ENCODE measurements at places on chromosomes 5 and 9.
A peak's percentile ranks its signal among the peaks of the same experiment; 100 is the strongest.

GRCh38 chr5:137696481-137696880, 39.4 kb downstream of the KLHL3 start:
- DNase-seq = no peak

DNA sequence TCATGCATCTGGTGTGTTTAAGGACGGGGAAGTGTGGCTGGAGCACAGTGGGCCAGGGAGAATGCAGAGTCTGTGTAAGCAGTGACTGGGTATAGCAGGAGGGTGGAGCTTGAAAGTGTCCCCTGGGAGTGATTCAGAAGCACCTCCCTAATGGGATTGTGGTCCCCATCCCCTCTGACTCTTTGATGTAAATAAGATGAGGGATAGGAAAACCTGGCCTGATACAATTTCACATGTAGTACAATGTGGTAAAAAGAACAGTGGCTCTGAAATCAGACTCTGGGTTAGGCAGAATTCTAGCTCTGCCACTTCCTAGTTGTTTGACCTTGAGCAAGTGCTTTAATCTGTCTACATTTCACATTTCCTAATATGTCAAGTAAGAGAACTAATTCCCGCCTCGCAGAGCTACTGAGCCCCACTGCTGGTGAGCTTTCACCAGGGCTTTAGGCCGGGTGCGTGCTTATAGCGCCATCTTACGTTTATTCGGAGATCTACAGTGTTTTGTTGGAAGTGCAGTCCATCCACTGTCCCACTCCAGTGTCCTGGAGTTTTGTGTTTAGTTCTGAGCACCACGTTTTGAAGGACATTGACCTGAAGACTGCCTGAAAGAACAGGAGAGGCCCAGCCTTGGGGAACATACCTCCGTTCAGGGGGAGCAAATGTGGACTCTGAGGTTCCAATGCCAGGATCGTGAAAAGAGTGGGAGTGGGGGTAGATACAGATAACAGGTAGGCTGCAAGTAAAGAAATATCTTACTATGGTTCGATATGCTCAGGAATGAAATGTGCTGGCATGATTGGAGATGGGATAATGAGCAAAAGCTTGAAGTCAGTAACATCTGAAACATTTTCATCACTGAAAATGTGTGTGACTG, 51.2 kb upstream of the TESK1 start:
- DNase-seq = peak; percentile 81

DNA sequence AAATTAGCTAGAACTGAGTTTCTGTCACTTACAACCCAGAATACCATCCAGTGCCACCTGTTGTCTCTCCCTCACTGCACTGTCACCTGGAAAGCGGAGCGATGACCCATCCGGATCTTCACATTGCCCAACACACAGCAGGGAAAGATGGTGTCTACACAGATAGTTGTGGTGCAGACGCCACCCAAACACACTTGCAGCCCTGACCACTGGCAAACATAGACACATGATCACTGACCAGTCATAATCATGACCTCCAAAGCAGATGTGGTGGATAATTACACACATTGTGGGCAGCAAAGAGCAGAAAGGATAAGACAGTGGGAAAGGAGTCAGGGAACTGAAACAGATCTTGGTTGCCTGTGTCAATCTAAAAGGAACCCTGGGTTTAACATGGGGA, 64.7 kb downstream of the GABBR2 start:
- no peak for DNase-seq

GRCh38 chr5:91277840-91278239, 105.3 kb downstream of the ARRDC3 start:
- no peak for DNase-seq

- no peak for DNase-seq
These were observed 14.5 kb upstream of the RARS1 start for GRCh38 chr5:168471785-168472184.

DNA sequence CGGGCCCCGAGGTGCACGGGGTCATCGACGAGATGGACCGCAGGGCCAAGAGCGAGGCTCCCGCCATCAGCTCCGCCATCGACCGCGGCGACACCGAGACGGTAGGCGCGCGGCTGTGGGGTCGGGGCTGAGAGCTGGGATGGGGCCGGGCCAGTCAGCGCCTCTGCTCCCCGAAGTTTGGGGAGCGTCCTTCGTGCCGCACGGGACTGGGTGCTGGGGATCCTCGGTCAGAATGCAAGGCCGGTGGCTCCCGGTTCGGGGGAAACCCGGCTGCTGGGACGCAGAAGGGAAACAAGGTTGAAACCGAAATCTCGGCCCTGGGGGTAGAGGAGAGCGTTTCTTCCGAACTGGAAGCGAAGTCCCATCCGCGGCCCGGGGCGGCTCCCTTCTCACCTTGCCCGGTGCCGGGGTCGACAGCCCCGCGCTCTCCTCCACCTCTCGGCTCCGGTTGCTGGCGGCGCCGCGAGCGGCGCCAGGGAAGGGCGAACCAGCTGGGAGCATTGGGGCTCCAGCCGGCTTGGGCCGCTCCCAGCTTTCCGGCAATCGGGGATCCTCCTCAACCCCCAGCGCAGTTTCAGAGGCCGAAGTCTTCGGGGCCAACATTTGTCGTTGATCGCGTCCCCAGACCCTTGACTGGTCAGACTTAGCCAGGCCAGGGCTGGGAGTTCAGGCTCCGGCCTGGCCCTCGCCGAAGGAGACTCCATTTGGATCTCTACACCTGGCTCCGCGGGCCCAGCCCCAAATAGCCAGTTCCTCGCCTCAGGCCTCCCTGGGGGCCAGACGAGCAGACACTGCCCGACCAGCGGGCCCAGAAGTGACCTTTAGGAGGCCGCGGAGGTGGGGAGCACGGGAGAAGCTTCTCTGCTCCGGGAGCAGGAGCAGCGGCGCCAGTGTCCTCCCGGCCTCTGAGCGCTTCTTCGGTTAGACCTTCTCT, 1.1 kb downstream of the LHX2 start:
- no peak for DNase-seq

DNA sequence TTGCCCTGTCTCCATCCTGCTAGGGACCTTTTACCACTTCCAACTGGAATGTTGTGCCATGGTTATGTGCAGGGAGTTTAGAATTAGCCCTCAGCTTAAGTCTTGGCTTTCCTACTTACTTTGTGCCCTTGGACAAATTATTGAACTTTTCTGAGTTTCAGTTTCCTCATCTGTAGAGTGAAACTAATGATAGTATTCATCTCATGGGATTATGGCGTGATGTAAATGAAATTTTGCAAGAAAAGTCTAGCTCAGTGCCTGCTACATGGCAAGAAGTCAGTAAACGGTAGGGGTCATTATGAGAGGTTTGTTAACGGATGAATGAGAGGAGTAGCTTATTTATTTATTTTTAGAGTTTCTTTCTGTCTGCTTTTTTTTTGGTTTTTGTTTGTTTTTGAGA, 1.8 kb downstream of the MVB12B start:
- no peak for DNase-seq

DNA sequence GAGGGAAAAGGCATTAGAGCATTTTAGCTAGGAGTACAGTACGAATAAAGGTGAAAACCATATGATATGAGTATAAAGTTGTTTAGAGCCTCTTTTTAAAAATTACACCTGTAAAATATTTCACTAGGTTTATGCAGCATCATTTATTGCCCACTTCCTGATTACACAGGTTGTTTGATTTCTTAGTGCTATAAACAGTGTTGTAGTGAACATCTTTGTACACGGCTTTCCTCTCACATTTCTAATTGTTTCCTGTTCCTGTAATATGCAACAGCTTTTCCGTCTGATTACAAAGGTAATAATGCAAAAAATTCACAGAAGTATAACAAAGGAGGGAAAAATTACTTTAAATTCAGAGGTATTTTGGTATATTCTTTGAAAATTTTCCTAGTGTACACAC, 13.0 kb downstream of the STOM start:
- no peak for DNase-seq

DNA sequence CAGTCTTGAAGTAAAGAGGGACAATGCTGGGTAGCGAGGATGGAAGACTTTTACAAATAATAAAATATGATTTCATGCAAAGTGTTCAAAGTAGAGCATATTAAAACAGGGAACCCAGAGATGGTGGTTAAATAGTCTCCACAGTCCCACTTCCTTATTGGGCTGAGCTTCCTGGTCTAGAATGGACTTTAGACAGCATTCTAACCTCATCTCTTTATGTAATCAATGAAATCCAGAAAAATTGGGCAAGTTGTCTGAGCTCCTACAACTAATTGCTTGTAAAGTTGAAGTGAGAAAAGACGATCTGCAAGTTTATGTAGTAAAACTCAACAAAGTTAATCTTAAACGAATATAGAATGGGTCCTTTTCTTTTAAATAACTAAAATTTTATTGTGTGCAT, 328.9 kb downstream of the PJA2 start:
- no peak for DNase-seq

GRCh38 chr9:109399258-109399767, 78.5 kb upstream of the EPB41L4B start:
- no peak for DNase-seq

DNA sequence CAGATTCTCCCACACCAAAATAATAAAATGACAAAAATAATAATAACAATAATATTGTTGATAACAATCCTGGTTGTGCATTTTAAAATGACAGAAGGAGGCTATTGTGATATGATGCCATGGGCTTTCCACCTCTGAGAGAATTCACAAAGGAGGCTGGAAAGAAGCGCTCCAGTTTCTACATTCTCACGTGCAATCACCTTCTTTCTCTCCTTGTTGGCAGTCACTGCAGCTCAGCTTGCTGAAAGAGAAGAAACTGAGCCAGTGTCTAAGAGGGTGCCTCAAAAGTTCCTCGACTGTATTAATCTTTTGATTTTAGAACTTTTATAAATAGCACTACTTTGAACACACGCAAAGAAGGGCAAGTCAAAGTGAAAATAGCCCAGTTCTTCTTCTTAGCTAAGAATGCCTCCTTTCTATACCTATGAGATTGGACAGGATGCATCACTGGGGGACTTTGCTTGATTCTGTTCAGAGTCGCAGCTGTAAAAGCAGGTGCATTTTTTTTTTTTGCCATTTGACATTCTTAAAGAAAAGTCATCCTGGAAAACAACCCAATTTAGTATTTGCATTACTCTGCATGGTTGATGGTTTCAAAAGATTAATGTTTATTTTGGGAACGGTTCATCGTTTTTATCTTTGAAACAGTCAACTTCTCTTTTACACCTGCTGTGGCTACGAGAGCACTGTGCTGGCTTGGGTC, 12.4 kb upstream of the SUB1 start:
- DNase-seq = no peak

DNA sequence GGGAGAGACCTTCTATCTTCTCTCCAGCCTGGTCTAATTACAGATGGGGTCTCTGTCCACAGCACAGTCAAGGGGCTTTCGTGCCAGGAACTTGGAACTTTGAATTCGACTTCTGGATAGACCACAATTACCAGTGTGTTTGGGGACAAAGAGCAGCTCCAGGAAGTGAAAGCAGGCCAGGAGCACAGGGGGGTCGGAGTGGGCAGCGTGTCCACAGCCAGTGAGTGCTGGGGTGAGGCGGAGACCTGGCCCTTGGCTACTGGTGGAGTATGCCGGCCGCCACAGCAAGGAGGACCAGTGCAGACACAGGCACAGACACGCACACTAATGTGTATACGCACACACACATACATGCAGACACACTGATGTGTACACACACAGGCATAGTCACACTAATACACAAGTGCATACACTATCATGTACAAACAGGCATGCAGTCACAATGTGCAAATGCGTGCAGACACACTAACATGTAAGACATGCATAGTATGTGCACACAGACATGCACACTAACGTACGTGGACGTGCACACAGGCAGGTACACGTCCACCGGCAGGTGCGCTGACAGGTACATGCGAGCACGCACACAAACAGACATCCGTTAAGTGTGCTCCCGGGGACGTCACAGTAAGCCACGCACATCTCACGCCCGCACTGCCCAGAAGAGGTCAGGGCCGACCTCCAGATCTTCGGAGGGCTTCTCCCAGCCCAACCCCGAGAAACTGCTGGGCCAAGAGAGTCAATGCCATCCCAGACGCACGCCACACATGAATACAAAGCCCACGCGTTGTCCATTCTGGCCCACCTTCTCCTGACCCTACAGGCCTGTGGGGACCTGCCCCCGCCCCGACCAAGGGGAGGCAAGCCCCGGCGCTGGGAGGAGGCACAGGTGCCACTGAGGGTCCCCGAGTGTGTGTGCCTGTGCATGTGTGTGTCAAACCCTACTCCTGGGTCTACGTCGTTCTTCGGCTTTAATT, 46.5 kb downstream of the NKD2 start:
- no peak for DNase-seq

- no peak for DNase-seq
These were observed 38.3 kb upstream of the DAB2IP start for GRCh38 chr9:121613009-121613752.

DNA sequence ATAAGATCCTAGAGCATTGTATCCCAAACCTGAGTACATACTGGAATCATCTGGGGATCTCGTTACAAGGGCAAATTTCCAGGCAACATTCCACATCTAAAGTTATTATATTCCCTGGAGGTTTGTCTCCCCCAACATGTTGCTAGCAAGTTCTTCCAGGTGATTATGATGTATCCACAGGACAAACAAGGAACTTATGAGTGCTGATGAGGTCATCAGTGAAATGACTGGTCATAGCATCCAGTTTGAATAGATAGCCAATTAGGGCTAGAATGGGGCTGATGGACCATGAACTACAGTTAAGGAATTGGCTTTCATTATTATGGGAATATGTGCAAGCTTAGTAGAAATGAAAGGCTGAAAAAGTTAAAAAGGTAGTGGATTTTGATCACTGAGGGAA, 115.2 kb downstream of the CWC27 start:
- DNase-seq = no peak

DNA sequence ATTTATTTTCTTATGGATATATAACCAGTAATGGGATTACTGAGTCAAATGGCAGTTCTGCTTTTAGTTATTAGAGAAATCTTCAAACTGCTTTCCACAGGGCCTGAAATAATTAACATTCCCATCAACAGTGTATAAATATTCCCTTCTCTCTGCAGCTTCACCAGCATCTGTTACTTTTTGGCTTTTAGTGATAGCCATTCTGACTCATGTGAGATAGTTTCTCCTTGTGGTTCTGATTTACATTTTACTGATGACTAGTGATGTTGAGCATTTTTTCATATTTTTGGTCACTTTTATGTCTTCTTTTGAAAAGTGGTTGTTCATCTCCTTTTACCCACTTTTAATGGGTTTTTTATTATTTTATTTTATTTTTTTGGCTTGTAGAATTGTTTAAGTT, 1290.3 kb upstream of the CDH9 start:
- DNase-seq = no peak

DNA sequence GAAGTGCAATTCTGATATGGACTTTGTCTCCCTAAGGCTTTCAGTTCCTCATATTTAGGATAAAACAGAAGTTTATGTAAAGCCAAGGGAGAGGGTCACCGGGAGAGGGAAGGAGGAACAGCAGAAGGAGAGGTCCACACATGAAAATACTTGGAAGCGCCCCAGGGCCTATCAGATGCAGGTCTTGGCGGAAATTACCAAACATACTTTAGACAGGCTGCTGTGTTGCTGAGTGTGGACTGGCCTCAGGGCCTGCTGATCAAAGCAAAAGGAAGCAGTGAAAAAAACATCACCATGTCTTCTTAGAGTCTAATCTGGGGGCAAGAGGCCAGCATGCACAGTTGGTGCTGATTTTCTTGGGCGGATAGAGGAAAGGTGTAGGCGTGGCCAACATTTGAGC, 14.1 kb upstream of the NTRK2 start:
- DNase-seq = no peak

- DNase-seq = no peak
These were observed 215.5 kb upstream of the TNC start for GRCh38 chr9:115333277-115334070.

Data from CD14-positive monocyte (primary cell).